NCI-H187 treated with DMSO at 0.1 percent for 48 hours (cell line): ENCODE measurements at places on chromosomes 16 and 17.

DNA sequence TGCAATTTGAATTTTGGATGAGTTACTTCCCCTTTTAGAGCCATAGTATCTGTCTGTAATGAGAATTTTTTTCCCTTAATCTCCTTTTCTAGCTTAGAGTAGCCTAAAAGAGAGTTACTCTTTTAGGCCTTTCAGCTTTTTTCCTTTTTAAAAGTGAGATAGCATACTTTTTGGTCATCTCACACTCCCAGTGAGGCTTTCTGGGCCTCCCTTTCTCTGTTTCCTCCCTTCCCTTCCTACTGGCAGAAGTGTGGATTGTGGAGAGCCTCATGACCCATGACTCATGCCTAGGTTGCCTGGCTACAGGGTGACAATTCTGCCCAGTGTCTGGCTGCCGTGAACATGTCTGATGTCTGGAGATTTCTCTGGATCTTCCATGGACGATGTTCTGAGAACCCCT, 15.2 kb downstream of the KRT23 start:
- no peak for DNase-seq

DNA sequence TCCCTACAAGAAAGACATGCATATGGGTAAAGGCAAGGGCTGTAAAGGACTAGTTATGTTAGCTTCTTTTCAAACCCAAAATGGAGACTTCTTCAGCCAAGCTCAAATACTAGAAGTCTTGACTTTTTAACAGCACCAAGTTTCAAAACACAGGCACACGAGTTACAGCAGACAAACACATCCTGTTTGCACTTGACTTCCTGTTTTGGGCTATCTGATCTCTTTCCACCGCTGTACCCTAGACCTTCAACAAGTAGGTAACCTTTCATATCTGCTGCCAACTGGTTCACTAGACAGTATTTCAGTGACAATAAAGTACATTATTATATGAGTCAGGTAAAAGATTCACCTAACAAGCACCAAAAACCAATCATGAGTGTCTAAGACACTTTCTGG, 12.3 kb downstream of the RFFL start:
- no peak for DNase-seq

- DNase-seq, result no peak
Observed at GRCh38 chr17:42456223-42457106, 2.2 kb upstream of the ATP6V0A1 start.

DNA sequence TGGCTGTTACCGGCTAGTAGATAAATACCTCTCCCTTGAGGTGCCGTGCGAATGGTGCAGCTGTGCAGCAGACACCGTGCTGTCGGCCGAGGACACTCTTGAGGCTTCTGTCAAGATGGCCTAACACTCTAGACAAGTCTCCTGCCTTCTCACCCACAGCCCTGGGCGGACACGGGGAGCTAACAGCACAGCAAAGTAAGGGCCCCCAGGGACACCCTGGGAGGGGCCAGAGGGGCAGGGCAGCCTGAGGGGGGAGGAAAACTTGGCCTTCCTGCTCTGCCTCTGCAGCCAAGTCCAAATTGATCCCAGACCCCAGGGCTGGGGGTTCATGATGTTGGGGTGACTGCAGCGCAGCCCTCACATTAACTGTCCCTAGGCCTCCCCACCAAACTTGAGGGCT, 210.2 kb downstream of the RPTOR start:
- no peak for DNase-seq

DNA sequence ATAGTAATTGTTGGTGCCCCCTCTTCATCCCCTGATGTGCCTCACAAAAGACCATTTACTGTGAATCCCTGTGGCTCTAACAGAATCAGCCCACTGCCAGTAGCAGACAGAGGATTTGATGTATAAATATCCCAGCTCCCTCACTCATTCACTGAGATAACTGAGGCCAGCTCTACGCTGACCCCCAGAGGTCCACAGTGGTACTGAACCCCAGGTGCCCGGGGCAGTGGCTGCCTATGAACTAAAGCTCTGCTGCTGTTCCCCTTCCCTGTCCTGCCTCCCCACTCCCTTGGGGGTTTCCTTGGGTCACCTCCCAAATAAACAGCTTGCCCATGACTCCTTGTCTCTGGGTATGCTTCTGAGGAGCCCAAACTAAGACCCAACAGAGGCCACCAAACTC, 295.8 kb downstream of the FOXL1 start:
- DNase-seq, result no peak

GRCh38 chr16:68444056-68444657, 4.2 kb downstream of the SMPD3 start:
- DNase-seq, result no peak

DNA sequence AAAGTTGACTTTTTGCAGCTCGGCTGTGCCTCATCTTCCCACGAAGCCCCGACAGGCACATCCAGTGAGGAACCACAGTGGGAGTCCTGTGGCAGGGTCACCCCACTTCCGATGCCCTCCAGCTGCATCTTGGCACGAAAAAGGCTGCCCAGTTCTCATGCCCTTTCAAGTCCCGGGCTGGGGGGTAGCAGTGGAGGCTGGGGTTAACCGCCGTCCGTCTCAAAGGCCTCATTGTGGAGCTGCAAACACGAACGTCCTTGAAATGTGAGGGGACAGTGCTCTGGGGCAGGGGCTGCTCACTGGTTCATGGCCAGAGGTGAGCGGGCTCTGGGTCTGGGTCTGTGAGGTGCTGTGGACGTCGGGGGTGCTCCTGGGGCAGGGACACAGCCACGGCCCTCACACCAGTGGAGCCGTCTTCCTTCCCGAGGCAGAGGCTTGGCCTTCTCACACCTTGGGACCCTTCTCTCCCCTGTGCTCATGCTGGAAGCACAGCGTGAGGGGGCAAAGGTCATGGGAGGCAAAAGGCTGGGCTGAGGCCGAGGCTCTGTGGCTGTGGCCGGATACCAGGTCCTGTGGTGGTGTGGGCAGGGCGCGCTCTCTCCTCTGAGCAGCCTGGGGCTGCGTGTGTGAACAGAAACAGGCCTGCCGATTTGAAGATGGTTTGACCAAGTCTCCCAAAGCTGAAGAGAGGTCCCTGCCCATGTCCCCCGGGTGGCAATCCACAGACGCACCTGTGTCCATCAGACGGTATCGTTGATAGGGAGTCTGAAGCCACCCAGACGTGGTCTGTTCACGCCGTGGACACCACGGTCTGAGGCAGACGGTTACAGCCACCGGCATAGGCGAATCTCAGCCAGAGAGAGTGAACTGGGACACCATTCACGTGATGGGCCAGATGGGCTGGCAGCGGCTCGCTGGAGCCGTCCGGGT, 3.1 kb upstream of the MC1R start:
- DNase-seq, result no peak

GRCh38 chr17:7440113-7440833, 961 bp downstream of the FGF11 start:
- no peak for DNase-seq

DNA sequence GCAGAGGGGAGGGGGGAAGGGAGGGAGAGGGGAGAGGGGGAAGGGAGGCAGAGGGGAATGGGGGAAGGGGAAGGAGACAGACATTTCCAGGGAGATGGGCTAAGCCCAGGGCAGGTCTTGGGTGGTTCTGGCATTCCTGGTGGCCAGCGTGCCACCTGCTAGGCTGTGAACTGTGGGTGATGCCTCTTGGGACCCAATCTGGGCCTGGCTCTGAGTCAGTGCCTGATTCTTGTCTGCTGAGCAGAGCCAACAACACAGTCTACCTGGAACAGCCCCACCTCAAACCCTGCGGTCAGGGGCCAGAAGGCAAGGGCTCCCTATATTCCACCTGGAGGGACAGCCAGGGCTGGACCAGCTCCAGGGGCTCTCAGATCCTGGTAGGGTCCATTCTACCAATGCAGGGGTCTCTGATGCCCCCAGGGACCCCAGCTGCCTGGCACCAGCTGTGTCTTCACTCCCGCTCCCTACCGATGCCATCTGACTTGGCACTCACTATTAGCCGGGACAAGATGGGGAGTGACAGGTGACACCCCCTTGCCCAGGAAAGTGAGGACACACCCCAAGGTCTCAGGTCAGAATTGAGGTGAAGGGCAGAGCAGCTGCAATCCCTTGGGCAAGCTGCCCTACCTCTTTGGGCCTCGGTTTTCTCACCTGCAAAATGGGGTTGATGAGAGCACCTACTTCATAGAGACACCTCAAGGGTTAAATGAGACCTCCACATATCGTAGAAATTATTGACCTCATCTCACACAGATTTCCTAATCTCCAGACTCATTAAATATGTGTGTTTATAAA, 87.2 kb downstream of the LITAF start:
- DNase-seq, result no peak

DNA sequence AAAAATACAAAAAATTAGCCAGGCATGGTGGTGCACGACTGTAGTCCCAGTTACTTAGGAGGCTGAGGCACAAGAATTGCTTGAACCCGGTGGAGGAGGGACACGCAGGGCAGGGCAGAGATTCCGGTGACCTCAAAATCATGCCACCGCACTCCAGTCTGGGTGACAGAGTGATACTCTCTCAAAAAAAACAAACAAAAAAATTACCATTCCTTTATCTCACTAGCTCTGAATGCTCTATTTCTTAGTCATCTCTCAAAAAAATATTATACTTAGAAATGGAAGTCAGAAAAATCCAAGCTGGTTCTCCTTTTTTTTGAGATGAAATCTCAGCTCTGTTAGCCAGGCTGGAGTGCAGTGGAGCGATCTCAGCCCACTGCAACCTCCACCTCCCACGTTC, 40.8 kb downstream of the SPOP start:
- DNase-seq, result no peak

GRCh38 chr17:43581130-43581529, 35.0 kb upstream of the ETV4 start:
- DNase-seq, result no peak

DNA sequence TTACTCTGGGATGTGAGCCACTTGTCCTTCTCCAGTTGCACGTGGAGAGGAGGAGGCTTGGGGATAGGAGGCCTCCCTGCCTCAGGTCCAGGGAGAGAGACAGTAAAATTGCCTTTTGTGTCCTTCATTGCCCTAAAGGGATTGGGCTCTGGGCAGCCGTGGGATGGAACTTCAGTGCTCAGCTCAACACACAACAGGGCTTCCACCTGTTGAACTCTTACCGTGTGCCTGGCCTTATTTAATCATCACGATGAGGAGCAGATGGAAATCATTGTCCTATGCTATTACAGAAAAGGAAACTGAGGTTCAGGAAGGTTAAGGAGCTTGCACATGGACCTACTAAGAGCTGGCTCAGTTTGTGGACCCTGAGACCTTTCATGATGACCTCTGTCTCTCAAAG, 92.4 kb upstream of the CDC42EP4 start:
- no peak for DNase-seq

DNA sequence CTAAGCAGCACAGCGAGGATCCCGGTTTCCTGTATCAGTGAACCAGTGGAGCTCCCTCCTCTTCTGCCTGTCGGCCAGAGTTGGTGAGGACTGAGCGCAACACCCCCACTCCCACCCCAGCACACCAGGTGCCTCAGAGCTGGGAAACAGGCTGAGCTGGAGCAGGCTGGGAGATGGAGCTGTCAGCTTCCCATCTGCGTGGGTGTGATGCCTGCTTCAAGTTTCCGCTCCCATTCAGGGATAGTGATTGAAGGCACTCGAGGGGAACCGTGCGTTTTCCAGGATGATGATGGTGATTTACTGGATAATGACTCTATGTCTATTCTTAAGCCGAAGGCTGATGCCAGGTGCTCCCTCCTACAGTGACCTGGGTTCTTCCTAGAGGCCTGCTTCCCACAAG, 144.5 kb downstream of the TMEM132E start:
- peak; percentile 70 for DNase-seq

- no peak for DNase-seq
Observed at GRCh38 chr17:6989779-6990178, 6.1 kb upstream of the ALOX12 start.

DNA sequence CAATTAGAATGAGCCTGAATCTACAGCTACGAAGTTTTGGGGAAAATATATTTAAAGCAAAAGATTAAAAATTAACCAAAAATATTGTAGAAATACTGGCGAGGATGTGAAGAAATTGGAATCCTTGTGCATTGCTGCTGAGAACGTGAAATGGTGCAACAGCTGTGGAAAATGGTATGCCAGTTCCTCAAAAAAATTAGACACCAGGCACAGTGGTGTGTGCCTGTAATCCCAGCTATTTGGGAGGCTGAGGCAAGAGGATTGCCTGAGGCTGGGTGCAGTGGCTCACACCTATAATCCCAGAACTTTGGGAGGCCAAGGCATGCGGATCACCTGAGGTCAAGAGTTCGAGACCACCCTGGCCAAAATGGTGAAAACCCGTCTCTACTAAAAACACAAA, 119.9 kb upstream of the TMEM97 start:
- DNase-seq, result no peak

GRCh38 chr16:54454616-54455015, 168.0 kb upstream of the IRX3 start:
- no peak for DNase-seq

GRCh38 chr16:66936889-66937554, 1.7 kb downstream of the CES2 start:
- DNase-seq, result no peak

GRCh38 chr16:89860747-89861304, 12.6 kb upstream of the TCF25 start:
- DNase-seq, result no peak

DNA sequence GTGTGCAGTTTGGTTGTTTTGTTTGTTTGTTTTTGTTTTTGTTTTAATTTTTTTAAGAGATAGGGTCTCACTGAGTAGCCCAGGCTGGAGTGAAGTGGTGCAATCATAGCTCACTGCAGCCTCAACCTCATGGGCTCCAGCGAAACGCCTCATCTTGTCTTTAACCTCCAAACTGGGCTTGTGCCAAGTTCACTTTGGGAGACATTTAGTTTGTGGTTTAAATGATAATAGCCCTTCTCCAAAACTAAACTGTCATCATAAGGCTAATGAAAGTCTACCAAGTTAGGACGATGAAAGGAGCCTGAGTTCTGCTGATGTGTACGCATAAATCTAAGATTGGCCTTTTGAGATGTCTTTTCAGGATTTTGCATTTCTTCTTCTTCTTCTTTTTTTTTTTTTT, 6.5 kb upstream of the CARD14 start:
- DNase-seq, result no peak

- DNase-seq, result no peak
Observed at GRCh38 chr17:37083456-37083855, 134.7 kb downstream of the AATF start.

DNA sequence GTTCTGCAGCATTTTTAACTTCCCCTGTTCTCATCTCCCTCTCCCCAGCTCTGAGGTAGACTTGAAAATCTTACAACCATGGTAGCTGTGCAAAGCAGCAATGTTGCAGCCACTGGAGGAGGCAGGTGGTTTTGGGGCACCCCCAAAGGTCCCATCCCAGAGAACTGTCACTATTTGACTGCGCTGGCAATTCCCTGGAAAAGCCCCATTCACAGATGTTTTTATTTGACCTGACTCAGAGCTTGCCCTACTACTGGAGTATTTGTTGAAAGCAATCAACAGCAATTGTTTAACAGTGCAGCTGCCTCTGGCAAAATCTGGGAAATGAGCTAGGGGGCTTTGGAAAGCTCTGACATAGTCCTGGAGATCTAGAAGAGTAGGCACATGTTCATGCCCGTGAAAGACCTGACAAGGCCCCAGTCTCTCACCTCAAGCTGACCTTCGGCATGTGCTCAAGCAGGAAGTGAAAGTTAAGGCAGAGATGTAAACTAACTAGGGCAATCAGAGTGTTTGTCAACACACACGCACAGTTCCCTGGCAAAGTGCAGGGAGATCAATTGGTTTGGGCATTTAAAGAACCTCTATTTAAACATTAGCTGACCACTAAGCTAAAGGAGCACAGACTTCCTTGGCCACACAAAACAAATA, 19.7 kb upstream of the PIK3R5 start:
- DNase-seq, result no peak

- no peak for DNase-seq
Observed at GRCh38 chr16:12570046-12570618, 233.6 kb downstream of the CPPED1 start.
